Ascending aorta (tissue), 2 donors: ENCODE measurements at places on chromosomes 2 and 18. TPM values are rescaled to one million over a fixed set of nuclear protein-coding genes. Genes with fewer than 3 reads are reported as not detected.

Gene ADAM23
- 2.3 TPM for total RNA-seq

DNA sequence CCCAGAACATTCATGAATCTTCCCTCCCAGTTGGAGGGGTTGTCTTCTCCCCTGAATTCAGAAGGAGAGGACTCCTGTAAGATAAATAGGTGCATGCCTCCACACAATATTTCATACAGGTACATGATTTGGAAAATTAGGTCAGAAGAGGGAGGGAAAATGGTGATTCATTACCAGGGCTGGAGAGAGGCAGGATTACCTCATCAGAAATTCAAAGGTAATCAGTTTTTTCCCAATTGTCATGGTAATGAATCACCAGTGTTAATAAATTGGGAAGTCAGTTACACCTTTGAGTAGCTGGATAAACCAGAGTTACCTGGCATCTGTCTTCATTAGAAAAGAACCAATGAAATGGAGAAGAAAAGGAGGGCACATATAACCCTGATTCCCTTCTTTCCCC lies 128.5 kb downstream of the EN1 start:
- DNase-seq = no peak

- no peak for DNase-seq
These were observed 25.2 kb upstream of the HPCAL1 start for GRCh38 chr2:10277293-10278028.

- DNase-seq = no peak
These were observed 62.1 kb downstream of the SCN3A start for GRCh38 chr2:165141601-165142354.
